ENCODE measurements at places on chromosomes 12 and 14.

GRCh38 chr12:14957551-14958168 lies 3.7 kb downstream of the ARHGDIB start:
- DNase-seq: no peak

GRCh38 chr14:99258341-99258861 lies 13.6 kb downstream of the BCL11B start:
- no peak for DNase-seq

DNA sequence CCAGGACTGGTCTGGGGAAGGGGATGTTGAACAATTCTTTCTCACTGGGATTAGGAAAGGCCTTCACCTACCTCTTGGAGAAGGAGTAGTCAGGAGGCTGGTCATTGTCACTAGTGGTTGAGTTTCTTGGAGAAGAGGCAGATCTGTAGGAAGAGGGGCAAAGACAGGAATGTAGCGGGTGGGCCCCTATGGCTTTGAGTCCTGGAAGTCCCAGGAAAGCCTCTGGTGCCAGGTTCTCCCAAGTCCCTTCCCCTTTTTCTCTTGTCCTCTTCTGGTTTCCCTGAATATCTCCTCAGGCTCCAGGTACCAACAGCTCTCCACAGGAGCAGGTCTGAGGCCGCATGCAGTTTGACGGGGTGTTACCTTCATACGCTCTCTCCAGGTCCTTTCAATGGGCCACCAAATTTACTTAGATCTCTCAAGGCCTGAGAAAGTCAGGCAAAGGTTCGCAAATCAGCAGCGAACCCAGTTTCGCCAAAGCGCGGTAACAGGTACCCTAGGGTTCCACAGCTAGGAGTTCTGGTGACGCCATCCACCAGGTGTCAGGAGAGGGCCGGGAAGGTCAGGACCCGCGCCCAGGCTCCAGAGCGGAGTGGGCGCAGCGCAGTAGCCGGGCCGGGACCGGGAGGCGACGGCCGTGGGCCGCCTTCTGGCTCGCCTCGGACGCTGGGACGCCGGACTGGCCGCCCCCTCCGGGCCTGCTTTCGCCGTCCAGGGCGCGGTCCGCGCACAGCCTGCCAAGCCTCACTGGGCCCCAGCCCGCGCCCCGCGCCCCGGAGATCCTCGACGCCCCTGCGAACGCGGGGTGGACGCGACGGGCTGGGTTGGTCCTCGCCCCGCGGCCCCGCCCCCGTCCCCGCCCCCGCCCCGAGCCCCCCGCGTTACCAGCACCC lies 795 bp downstream of the SMAGP start:
- peak; percentile 49 for DNase-seq

GRCh38 chr14:82046512-82047226 lies 513.0 kb upstream of the SEL1L start:
- no peak for DNase-seq

- DNase-seq: no peak
Observed at GRCh38 chr14:36757734-36758601, 96.3 kb downstream of the PAX9 start.

- no peak for DNase-seq
Observed at GRCh38 chr14:38608244-38608643, 352.4 kb upstream of the CLEC14A start.

GRCh38 chr14:100382106-100382455 lies 58.9 kb downstream of the SLC25A47 start:
- no peak for DNase-seq

DNA sequence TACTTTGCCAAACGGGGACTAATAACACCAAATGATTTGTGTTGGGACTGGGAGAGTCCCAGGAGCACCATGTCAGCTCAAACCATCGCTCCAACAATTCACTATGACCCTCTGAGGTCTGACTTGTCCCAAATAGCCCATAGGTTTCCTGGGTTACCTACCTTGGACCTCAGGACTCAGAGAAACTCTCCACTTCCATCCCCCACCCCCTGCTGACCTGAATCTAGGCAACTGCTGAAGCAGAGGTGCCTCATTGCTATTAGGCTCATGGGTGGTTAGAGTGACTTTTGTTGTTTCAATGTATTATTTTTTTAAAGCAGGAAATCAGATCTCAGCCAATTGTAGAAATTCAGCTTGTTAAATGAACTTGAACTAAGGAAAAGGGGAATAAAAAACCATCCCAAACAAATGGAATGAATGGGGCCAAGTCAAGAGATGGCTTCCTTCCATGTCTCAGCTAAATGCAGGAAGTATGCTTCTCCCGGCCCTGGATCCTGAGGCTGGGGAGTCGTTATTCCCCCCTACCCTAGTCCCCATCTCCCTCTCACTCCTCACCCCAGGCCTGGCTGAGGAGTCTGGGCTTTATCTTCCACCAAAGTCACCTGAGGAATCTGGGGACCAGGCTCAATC lies 80.9 kb upstream of the SLC24A4 start:
- DNase-seq: no peak

DNA sequence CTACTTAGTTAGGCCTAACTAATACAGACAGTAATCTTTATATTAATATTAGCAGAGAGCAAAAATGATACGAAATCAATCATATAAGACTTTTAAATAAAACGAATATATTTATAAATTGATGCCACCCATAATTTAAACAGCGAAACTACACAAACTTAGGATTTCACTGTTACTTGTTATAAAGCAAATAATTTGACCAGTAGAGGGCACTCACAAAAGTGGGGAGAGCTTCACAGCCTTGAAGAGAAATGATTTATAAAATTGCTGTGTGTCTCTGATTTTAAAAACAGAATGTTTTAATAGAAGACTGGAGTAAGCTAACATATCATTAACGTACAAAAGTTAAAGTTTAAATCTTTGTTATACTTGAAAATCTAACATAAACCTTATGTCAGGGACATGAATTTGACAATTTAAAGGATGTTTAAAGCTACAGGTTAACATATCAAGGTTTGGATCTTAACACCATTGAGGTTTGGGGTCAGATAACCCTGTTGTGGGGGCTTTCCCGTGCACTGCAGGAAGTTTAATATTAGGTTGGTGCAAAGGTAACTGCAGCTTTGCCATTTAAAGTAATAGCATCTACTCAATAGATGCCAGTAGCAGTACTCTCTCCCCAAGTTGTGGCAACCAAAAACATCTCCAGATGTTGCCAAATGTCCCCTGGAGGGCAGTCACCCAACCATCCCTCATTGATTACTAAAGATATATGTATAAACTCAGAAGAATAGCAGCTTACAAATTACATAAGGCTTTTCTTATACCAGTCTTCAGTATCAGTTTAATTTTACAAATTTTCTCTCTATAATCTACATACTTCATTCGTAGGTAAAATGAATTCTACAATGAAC lies 9.3 kb downstream of the KRAS start:
- peak; percentile 46 for DNase-seq

GRCh38 chr14:98886982-98887381 lies 385.0 kb downstream of the BCL11B start:
- DNase-seq: no peak

GRCh38 chr12:132158677-132159554 lies 14.7 kb downstream of the NOC4L start:
- no peak for DNase-seq

GRCh38 chr14:90405755-90406154 lies 8.9 kb downstream of the CALM1 start:
- no peak for DNase-seq

GRCh38 chr12:2627835-2628191 lies 167.0 kb upstream of the FKBP4 start:
- peak; percentile 32 for DNase-seq

DNA sequence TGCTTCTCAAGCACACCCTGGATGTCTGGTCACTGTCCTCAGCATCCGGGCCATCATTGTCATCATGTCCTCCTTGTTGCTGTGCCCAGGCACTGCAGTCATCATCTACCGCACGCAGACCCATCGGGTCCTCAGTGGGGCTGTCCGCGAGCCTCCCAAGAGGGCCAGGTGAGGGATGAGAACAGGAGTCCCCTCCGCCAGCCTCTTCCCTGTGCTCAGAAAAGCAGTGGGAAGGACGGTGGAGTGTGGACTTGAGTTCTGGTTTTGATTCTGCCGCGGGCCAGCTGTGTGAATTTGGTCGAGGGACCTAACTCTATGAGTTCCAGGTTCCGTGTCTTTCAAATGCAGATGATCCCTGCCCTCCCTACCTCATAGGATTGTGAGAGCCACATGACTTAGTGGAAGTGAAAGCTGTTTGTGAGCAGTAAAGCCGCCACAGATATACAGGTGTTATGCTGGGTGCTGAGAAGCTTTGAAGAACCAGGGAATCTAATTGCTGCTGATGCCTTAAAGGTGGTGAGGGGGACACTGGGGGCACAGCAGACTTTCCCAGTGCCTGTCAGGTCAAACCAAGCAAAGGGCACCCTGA lies 122.9 kb upstream of the RAP1B start:
- DNase-seq: no peak

DNA sequence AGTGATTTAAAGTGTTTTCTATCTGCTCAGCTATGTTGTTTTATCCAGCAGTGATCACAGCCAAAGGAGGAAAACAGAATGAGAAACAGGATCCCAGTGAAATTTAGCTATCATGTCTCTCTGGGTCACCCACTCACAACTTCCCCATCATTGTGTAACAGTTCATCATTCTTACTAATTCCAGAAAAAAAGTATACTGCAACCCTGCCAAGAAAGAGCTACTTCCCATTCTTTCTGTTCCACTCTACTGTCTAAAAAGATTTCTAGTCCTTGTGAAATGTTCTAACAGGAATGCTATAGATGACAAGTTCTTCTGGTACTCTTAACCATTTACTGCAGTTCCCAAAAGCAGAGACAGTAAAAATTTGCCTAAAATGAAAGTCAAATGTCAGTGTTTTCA lies 39.2 kb upstream of the CD163 start:
- DNase-seq: no peak

DNA sequence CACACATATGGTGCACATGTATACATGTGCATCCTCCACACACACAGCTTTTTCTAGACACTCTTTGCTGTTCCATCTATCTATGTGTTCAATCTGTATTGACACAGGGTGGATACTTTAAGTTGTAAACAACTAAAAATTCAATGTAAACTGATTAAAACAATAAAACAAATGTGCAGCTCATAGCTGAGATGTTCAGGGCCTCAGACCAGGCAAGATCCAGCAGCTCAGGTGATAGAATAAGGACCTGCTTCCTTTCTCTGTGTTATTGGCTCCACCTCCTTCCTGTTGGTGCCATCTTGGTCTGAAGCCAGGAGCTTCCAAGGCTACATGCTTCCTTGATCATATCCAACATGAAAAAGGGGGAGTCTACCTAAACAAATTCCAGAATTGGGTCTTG lies 158.1 kb upstream of the RFLNA start:
- DNase-seq: no peak

DNA sequence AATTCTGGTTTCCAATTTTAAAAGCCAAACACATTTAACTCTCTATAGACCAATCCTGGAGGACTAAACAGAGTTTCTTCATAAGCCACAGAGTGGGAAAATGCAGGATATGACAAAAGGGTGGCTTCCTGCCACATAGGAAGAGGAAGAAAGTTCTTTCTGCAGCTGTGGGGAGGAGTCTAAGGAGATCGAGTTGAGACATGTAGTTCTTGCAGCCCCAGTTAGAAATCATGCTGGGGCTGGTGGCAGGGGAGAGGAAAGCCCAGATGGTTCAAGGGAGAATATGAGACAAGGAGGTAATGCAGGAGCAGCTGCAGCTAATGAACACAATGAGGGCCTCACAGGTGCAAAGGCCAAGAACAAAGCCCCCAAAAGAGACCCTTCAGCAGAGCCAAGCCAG lies 85.0 kb upstream of the ARID2 start:
- DNase-seq: peak; percentile 13

DNA sequence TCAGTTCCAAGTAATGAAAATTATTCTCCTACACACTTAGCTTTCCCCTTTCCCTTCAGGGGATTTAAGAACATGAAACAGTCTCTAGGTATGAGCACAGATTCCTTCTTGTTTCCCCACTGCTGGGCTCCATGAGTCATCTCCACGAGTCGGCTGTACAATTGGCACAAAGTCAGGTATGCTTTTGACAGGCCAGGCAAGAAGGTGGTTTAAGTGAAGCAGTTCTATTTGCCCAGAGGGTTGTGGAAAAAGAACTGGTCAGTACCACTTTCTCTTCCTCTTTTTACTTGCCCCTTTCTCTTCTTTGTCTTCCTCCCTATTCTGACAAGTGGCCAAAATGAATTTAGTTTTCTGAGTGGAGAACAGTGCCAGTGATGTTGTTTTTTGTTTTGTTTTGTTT lies 16.3 kb downstream of the DYNC1H1 start:
- DNase-seq: peak; percentile 15

GRCh38 chr12:110863161-110863560 lies 16.4 kb downstream of the CCDC63 start:
- no peak for DNase-seq
